ENCODE measurements at places on chromosomes 16 and 17. TPM values are rescaled to one million over a fixed set of nuclear protein-coding genes. Genes with fewer than 3 reads are reported as not detected.

NOL11 gene
- 25.6 TPM for total RNA-seq

CD300LB gene
- not detected for total RNA-seq

MILR1 gene
- 0.60 TPM for total RNA-seq

CACNG1 gene
- not detected for total RNA-seq

TM4SF5 gene
- not detected for total RNA-seq

DNA sequence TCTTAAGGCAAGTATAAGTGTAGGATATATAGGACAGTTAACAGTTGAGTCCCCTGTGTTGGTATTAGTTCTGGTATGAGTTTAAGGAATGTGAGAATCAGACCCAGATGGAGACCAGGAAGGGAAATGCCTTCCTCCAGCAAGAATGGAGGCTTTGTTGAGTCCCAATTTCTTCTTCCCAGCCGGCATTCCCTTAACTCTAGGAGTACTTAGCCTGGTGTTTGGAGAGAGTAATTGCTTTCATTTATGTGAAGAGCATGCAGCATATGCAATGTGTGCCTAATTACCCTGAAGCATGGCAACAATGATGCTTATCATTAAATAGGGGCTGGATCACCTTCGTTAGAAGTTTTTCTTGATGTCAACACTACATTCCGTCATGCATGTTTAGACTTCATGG, 225.9 kb upstream of the XYLT1 start:
- DNase-seq, result no peak

DNA sequence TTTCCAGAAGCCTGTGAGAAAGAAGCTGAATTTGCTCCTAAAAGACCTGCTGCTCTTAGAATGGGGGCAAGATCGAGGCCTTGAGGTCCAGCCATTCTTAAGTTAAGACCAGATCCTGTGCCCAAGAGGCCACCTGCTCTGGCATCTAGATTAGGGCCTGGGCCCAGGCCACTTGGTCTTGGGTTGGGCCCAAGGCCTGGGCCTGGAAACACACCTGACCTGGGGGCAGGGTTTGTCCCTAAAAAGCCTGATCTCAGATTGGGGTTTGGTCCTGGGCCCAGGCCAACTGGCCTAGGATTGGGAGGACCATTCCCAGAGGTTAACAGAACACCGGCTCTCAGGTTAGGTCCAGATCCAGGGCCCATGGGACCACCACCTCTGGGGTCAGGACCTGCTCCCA, 12.9 kb downstream of the CHTF8 start:
- DNase-seq, result no peak

DNA sequence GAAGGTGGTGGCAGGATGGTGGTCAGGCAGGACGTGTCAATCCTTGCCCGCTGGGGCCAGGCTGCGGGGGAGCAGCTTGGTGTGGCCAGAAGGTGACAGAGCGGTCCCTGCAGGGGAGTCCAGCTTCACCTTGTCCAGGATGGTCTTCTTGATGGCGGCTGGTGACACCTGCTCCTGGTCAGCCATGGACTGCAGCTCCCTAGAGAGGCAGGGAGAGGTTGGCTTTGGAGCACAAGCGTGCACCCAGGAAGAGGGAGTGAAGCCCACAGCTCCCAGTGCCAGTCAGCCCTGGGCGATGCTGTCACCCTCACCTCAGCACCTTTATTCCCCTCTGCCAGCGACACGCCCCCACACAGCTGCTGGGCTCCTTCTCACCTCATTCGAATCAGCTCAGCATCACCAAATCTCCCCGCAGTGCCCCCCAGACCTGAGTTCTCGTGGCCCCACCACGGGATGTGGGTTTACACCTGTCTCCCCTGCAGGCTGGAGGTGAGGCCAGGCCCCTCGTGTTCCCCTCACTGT, 3.9 kb downstream of the PYCR1 start:
- DNase-seq, result no peak

DNA sequence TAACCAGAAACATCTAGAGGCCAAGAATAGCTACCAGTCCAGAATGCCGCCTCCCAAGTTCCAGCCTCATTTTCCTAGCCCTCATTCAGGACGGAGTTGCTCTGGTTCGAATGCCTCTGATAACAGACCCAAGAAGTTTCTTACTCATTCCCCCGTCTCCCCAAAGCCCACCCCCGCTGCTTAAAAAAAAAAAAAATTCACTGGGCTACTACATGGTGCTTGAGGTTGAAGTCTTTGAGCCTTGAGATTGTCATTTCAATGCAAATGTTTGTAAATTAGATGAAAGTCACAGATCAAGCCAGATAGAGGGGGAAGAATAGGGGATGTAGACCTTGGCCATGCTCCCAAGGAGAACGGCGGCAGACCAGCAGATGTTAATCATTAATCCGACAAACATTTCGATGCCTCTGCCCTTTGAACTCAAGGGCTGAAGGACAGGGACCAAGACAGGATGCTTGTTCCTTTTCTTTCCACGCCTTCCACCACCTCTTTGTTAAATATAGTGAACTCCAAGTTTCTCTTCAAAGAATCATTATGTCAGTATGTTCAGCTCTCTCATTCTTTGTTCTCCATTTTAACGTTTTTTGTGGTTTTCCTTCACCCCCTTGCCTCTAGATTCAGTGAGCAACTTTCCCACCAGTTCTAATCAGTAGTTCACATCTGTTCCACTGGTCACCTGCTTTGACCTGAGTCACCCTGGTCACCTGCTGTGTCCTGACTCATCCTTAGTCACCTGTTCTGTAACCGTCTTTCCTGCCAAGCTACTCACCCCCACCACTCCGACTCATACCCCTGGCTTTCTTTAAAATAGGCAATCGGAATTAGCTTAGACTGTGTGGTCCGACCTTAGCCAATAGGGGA, 190.3 kb downstream of the CPPED1 start:
- DNase-seq, result peak; percentile 21

- no peak for DNase-seq
Observed at GRCh38 chr17:54282886-54283285, 460.2 kb downstream of the KIF2B start.

DNA sequence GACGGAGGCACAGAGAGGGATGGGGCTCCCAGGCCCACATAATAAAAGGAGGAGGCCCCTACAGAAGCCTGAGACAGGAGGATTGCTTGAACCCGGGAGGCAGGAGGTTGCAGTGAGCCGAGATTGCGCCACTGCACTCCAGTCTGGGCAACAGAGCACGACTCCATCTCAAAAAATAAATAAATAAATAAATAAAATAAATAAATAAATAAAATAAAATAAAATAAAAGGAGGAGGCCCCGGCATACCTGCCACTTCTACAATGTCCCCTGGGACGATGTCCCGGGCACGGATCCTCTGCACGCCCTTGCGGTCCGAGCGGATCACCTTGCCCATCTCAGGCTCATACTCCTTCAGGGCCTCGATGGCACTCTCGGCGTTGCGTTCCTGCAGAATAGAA, 13.2 kb downstream of the ATP2A3 start:
- DNase-seq, result no peak

DNA sequence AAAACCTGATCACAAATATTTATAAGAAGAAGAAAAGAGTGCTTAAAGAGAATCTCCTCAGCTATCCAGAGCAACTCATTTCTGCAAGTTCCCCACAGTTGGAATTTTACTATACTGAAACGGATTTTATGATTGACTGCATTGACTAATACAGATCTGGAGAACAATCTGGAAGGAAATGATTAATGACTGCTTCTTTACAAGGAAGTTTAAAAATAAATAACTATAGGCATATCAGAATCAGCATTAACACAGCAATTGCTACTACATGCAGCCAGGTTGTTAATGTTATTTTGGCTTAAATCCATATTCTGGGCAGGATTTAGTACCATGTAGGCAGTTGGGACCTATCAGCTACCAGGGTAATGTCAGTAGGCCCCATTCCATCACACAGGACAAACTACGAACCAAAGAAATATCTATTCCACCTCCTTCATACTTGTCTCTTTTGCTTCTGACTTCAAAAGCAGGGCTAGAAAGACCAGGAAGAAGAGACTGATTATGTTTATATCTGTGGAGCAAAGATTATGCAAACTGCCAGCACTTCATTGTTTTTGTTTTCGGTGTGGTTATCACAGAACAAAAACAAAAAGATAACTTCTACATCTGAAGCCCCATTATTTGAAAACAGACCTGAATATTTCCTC, 3.9 kb downstream of the SKAP1 start:
- DNase-seq, result no peak

DNA sequence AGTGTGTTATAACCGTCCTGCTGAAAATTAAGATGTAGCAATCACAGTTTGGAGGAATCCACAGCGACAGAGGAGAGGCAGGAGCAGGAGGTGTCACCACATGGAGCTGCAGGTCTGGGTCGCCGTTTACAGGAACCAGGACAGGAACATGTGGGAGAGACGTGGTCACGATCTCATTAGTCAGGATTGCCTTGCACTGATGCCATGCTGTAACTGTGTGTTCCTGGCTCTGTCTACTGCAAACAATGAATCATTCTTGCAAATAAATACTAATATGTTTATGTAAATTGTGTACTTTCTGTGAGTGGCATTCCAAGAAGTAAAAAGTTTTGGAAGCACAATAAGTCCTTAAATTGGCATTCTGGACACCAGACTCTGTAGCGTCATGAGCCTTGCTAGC, 271.8 kb downstream of the CPPED1 start:
- DNase-seq, result no peak

- DNase-seq, result peak; percentile 44
Observed at GRCh38 chr17:68318103-68318991, 27.1 kb downstream of the ARSG start.

GRCh38 chr17:51850201-51850600, 308.3 kb downstream of the CA10 start:
- DNase-seq, result no peak

DNA sequence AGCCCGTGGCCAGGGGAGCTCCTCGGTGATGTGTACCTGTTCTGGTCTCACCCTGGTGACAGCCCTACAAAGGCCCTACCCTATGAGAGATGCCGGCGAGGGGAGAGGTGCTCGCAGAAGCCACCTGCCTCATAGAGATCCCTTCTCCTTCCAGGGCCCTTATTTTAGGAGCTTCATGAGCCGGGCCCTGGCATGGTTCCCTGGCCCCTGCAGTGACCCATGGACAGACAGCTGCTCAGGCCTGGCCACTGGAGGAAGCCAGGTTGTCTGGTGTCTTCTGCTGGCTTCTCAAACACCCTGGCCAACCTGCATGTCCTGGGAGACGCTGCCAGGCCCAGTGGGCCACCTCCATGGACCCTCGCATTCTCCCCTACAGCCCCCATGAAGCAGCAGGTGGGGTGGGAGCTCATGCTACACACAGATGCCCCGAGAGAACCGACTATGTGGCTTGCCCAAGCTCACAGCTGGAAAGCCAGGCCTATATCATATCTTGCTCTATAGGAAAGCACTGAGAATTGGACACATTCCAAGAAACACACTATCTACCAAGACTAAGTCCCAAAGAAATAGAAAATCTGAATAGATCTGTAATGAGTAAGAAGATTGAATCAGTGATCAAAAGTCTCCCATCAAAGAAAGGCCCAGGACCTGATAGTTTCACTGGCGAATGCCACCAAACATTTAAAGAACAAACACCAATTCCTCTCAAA, 7.2 kb upstream of the AATK start:
- no peak for DNase-seq

- DNase-seq, result no peak
Observed at GRCh38 chr16:31473264-31473984, 1.5 kb downstream of the TGFB1I1 start.

GRCh38 chr16:12271006-12271405, 294.5 kb downstream of the SNX29 start:
- peak; percentile 44 for DNase-seq

- DNase-seq, result no peak
Observed at GRCh38 chr17:77709594-77709993, 248.9 kb upstream of the TNRC6C start.

DNA sequence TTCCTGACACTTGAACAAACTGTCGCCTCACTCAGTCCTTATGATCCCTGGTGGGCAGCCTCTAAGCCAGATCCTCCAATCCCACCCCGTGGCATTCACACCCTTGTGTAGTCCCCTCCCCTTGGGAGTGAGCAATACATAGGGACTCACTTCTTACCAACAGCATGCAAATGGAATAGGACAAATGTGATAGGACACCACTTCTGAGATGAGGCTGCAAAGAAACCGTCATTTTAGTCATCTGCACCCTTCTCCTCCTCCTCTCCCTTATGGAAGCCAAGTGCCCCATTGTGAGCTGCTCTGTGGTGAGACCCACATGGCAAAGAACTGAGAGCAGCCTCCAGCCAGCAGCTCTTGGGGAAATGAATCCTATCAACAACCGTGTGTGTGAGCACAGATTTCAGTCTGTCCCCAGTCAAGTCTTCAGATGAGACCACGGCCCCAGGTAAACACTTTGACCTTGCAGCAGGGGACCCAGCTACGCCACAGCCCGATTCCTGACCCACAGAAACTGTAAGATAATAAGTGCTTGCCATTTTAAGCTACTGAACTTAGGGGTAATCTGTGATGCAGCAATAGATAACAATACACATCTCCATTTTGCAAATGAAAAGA, 46.9 kb downstream of the ZFHX3 start:
- no peak for DNase-seq

DNA sequence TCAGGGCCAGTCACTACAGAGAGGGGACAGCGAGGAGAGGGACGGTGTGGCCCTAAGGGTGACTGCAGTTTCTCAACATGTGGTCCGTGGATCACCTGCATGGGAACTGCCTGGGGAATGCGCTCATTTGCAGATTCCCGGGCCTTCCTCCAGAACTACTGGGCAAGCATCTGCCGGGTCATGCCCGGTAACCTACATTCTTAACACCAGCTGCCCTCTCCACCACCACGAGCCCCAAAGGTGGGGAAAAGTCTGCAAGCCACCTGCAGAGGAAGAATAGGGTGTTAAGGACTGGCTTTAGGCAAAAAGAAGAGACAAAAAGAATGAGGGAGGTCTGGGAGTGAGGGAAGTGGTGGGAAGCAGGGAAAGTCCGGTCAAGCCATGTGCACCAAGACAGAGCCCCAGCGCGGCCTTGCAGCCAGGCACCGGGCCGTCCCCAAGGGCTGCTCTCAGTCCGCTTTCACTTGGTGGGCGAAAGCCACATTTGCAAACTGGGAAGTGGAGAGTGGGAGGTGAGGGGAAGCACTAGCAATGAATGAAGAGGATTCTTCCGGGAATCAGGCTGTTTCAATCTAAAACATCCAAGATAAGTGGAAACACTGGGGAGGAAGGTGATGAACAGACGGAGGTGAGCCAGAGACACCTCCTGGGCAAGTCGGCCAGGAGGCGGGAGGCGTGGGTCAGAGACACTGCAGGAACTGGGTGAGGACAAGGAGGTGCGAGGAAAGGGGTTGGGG, 70.3 kb downstream of the N4BP1 start:
- no peak for DNase-seq
